ENCODE measurements at places on chromosomes 1 and 21.

DNA sequence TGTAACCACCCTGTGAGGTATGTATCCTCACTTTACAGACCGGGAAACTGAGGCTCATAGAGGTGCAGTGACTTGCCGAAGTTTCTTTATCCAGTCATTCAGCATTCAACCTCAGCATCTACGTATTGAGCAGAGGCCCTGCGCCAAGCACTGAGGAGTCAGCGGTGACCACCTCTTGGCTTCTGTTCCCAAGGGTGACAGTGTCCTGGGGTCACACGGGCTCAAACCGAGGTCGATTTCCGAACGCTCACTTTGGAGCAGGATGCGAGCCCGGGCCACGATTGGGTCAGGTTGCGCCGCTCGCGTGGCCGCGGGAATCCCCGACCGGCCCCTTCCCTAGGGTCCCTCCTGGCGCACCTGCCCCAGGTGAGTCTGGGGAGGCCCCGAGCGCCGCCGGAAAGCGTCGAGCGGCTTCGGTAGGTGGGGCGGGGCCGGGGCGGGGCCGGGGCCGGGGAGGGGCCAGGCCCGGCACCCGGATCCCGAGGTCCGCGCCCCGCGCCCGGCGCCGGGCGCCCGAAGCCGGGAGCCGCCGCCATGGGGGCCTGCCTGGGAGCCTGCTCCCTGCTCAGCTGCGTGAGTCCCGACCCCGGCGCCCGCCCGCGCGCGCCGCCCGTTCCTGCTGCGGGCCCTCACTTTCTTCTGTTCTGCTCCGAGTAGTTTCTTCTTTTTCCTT, at the start of gene SERINC2:
TSS of gene SERINC2 (plus strand) at position 482 of the 673 bp plus-strand sequence. CDS start at position 535, 53 bp downstream.
- DNase-seq, result no peak

DNA sequence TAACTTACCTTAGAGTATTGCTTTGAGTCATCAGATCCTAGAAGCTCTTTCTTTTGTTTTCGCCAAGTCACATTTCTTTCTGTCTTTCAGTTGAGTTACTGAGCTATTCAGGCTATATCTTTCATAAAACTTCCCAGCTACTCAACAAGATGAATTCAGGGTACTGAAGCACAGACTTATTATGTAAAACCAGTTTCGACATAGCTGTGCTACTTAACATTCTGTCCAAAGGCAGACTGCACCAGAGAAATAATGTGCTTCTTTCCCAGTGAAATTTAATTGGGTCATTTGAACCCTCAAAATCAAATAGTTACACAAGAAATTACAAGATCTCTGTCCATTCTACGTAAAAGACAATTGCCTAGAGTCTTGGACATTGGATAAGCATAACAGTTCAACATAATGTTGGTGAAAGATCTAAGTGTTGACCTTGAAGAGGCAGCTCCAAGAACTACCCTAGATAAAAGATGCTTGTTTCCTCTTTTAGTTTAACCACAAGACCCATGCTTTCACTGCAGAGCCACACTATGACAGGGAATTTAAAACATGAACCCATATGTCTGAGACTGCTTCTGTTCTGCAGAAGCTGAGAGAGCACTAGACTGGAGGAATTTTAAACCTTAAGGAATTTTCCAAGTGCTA, 163.2 kb downstream of the LRRC40 start:
- DNase-seq, result peak; percentile 21

- no peak for DNase-seq
Measured at GRCh38 chr1:217027403-217028080, 304.3 kb upstream of the ESRRG start.

GRCh38 chr1:111920221-111921024, 69.0 kb downstream of the KCND3 start:
- DNase-seq, result peak; percentile 42

DNA sequence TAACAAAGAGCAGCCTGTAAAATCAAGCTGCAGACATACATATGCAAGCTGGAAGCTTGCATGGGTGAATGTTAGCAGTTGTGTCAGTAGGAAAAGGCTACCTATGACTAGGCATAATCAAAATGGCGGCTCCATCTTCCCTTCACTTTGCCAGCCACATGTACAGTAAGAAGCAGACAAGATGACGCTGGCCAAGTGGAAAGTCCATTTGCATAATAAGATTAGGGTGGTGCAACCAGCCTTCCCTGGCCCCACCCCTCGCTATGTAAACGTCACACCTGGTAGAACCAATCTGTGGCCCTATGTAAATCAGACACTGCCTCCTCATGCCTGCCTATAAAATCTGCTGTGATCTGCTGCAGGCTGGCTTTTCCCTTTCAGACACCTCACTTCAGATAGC, 171.9 kb upstream of the USP25 start:
- no peak for DNase-seq

Measured in hypothalamus (tissue), 51 donors.